ENCODE measurements at places on chromosomes 12 and 14. TPM values are rescaled to one million over a fixed set of nuclear protein-coding genes. Genes with fewer than 3 reads are reported as not detected.

Gene INHBC
- 0.37 TPM for total RNA-seq

- no peak for DNase-seq
These were observed 60.1 kb downstream of the CRACR2A start for GRCh38 chr12:3692616-3693365.

GRCh38 chr12:29694002-29694401, 89.7 kb downstream of the TMTC1 start:
- no peak for DNase-seq

Gene KCNMB4
- under 0.01 TPM for total RNA-seq

Gene RAD9B
- not detected for total RNA-seq

DNA sequence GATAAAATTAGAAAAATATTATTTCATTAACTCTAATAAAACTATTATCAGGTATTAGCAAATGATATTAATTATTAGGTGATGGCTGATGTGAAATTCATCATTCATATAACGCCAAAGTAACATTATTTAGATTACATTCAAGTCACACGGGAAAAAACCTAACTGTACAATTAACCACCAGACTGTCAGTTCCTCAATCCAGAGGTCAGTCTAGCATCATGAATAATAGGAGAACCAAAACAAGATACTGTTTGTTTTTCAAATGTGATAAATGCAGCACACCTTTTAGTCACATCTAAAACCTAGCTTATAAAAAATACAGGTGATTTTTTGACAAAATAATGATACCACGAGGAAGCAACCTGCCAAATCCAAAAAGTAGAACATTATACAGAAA, 19.6 kb downstream of the SENP1 start:
- DNase-seq: no peak

All from stomach (tissue), 19 donors.